ENCODE measurements at places on chromosomes 13 and 19.

DNA sequence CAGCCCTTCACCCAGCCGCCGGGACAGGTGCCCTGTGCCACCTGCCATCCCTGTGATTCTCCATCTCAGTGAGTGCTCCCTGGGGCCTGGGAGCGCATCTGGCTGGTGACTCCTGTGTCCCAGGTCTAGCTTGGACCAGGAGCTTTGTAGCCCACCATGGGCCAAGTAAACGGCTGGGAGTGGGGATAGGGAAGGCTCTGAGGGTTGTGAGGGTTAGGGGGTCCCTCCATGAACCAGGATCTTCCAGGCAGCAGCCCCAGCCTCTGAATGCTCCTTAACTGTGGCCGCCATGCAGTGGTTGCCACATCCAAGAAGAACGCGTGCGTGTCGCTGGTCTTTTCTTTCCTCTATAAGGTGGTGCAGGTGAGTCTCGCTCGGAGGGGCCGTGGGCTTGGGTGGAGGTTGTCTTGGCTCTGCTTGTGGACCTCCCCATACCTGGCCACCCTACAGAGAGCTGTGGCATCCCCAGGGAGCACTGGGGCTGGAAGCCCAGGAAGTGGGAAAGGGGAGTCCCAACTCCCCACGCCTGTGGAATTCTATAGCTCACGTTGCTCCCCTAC lies 8.4 kb downstream of the AP1M1 start:
- no peak for DNase-seq

GRCh38 chr19:10230173-10230860 lies 814 bp downstream of the S1PR2 start:
- no peak for DNase-seq

DNA sequence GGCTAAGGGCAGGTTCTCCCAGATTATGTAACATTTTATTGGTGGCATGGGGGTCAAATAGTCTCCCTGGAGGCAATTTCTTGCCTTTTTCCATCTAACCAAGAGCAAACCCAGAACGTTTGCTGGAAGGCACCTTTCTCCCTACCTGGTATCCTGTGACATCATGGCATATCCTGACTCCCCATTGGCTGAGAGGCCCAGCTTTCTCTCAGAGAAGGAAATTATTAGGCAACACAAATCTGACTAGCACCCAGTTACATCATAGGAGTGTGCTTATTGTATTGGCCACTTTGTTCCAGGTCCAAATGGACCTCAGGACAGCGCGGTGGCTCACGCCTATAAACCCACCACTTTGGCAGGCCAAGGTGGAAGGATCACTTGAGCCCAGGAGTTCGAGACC lies 13.0 kb downstream of the NTN5 start:
- DNase-seq, result no peak

DNA sequence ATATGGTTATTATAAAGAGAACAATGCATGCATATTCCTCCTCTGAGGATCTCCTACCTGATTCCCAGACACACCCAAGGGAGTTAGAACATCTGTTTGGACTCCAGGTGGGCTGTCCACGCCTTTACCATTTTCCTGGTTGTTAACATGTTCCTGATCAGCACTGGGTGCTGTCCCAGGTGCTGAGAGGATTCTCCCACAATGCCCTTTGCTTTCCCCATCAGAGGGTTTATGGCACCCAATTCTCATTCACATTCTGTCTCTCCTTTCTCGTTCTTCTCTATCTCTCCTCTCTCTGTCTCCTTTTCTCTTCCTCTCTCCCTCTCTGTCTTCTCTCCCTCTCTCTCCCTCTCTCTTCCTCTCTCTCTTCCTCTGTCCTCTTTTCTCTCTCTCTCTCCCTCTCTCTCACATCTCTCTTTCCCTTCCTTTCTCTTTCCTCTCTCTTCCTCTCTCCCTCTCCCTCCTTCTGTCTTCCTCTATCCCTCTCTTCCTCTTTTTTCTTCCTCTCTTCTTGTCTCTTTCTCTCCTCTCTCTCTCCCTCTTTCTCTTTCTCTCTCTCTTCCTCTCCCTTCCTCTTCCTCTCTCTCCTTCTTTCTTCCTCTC lies 3.3 kb upstream of the RDH13 start:
- DNase-seq, result no peak

DNA sequence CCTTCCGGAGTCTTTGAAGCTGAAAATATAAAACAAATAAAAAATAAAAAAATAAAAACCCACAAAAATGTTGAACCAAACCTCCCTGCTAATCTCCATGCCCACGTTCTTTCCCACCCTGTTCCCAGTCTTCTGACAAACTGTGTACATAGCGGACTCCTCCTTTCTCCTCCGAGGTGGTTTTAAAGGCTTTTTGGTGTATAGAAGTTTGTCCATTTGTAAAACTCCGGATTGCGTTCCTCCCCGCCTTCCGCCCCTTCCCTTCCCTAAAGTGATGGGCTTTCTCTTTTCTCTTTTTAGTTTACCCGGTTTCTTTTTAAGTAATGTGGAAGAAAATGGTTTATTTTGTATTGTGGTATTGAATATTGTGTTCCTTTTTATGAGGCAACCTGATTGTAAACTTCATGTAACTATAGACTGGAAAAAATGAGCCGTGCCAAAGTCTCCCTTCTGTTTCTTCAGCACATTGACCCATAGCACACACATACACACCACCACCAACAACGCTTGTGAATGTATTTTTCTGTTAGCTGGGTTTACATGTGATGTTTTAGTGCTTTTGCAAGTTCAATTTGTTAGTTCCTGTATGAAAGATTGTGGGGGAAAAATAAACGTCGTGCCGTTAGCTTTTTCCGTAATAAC lies 4.4 kb downstream of the ZIC2 start:
- no peak for DNase-seq

GRCh38 chr19:14528419-14529253 lies 758 bp upstream of the TECR start:
- no peak for DNase-seq
